Amniotic stem cell (primary cell): ENCODE measurements at places on chromosomes 6 and 20.

GRCh38 chr6:52573295-52573694 is 3.6 kb downstream of the TRAM2 start:
- DNase-seq, result no peak

GRCh38 chr6:137286916-137287315 is 67.7 kb upstream of the IFNGR1 start:
- no peak for DNase-seq

GRCh38 chr6:84867521-84867920 is 103.1 kb upstream of the TBX18 start:
- no peak for DNase-seq

DNA sequence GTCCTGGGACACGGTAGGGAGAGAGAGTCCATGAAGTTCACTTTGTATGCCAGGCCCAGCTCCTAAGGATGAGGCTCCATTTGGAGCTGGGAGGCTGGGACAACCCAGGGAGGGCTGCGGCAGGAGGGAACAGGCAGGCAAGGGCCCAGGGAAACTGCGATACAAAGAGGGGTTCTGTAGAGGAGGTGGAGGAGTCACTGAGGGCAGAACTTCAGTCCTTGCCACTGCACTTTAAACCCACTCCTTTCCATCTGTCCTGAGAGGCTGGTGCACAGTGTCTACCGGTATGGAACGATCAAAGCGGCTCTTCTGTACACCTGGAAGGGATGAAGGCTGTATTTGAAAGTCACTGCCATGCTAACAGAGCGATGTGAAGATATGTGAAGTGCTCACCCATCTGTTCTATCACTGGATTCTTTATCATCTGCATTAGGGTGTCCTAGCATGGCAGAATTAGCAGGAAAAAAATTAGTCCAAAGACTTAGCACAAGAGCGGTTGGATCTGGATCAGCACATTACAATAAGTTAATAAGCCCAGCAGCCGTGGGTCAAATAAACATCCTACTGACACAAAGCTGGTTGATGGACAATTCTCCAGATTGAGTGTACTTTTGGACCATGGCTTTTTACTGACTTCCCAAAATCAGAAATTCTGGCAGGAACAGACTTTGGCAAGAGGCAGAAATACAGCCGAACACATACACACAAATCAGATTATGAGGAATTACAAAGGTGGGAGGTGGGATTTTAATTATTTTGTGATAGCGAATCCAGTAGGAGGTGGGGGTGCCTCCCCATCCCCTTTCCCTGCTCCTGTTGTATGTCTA is 20.9 kb upstream of the ZFAND3 start:
- DNase-seq, result no peak

DNA sequence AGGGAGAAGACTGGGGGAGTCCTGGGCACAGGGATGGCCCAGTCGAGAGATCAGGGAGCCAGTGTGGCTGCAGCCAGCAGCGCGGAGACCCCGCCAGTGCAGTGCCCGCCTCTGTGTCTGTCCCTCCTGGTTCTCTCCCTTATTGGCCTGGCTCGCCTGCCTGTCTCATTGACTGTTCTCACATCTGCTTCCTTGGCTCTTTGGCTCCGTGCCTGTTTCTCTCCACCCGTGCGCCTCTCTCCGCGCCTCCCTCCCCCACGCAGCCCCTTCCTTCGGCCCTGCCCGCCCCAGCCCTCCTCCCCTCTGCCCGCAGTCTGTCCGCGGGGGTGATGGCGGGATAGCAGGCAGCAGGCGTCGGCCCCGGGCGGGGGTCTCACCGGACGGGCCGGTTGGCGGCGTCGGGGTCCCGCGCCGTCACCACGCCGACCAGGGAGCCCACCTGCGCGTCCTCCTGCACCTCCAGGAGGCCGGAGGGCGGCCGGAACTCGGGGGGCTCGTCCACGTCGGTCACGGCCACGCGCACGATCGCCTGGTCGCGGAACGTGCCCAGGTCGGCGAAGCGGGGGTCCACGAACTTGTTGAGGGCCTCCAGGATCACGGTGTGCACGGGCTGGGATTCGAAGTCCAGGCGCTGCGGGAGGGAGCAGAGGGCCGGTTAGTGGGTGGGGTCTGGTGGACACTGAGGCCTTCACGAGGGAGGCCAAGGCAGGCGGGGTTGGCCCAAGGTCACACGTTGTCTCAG is 92.0 kb downstream of the CD40 start:
- no peak for DNase-seq

- DNase-seq, result no peak
Observed at GRCh38 chr6:170296423-170296745, 5.5 kb upstream of the DLL1 start.

DNA sequence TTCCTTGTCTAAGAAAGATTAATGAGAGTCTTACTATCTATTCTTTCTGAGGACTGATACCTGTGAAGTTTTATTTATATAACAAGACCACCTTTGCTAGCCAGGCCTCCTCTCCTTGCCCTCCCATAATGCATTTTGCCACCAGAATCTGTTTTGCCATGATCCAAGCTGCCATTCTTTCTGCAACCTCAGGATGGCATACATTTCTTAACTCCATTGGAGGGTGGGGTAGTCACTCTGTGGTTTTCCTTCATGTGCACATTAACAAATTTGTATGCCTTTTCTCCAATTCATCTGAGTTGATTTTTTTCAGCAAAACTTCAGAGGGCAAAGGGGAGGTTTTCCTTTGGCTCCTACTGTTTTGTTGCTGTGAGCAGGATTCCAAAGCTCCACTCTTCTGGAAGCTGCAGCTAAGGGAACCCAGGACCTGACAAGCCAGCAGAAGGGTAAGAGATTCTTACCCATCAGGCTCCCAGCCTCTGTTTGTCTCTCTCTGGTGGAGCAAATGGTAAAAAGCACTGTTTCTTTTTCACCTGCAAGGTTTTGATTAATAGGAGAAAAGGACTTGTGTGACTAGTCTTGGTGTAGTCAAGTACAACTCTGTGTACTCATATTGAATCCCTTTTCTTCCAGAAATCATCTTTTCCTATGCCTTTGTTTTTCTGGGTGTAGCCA is 26.2 kb upstream of the ENPP4 start:
- DNase-seq, result no peak

- no peak for DNase-seq
Observed at GRCh38 chr6:170279977-170280688, 10.7 kb downstream of the DLL1 start.
